Caudate nucleus (tissue), 63 donors: ENCODE measurements at places on chromosomes 3 and 15.
A peak's percentile ranks its signal among the peaks of the same experiment; 100 is the strongest.

- DNase-seq, result peak; percentile 57
These were observed at the start of gene SELENOS for GRCh38 chr15:101277038-101277822. Gene SELENOS (minus strand): TSS chr15:101277485. CDS start chr15:101277417, 68 bp downstream.

DNA sequence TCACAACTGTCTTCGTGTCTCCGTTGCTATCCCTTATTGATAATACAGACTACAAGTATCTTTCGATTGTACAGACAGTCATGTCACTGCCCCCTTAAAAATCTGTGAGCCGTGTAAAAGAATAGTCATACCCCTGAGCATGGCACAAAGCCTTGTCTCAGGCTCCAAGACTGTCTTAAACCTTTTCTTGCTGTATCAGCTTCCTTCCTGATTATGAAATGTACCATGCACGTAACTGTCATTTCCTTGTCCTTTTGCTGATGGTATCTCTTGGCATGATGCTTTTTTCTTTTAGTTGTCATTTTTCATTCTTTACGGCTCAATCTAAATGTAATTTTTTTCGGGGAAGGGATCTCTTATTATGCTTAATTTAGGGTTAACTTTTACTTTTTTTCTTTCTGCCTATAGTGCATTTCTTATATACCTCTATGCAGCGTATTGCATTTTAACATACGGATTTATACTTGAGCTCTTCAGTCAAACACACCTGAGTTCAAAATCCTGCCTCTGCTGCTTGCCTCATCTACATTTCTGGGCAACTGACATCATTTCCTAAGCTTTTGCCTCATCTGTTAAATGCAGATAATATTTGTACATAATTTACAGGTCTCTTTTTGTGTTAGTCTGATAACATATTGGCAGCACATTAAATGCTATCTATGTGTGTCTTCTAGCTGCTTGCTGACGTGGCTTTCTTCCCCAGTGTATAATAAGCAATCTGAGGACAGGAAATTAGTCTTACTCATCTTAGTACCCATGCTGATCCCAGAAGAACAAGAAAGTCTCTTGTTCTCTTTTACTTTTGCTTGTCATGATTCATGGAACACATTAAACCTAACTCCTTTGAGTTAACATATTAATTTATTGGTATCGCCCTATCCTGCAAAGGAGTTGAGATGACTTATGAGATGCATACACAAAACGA is 57.3 kb downstream of the ROBO2 start:
- DNase-seq, result no peak

DNA sequence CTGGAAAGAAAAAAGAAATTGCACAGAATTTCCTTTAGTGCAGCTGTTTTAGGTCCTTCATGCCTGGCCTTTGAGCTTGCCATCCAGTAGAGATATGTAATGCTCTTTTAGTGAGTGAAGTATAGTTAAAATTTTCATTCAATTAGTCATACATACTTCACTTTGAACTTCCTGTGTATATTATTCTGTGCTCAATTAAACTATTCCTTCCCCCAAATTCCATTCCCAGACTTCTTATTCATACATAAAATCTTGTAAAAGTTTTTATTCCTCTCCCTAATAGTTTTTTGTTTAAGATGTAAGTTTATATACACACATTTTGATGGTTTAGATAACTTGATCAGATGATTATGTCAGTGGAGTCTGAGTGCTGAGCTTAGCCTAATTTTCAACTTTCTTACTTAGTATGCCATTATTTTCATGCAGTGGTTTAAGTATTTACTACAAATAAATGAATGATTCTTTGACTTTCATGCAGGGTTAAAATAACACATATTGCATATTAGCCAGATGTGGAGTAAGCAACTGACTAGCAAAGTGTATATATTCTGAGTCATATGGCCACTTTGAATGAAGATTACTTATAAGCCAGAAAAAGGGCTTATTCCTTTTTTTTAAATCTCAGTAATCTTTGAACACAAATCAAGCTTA is 42.5 kb upstream of the ABHD10 start:
- no peak for DNase-seq

DNA sequence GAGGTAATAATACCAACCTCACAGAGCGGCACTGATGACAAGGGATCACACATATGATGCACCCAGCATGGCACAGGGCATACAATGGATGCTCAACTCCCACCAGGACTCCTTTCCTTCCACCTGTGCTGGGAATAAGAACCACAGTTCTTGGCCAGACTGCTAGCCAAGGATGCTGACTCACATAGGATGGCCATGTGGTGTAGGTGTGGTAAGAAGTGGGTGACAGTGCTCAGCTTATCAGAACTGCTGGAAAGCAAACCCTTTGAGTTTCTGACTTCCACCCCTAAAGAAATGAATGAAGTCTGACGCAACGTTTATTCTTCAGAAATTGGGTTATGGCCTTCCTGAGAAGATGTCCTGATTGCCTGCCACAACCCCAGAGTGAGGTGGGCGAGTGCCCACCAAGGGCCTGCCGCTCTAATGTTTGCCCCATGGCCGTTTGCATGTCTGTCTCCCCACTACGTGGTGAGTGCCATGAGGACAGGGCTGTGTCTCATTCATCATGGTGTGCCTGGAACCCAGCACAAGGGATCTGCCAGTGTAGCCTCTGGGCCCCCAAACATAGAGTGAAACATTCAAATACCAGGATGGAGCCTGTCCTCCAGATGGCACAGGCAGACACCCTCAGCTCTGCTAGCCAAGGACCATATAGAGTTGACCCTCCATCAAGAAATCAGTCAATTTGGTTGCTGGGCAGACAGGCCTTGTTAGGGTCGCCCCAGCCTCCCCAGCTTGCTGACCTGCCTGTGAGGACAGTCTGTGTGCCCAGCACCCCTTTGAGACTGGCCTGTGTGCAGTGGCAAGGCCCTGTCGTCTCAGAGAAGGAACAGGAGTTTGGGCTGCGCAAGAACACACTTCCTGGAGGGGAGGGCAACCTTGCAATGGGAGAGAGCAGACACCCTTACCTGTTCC is 57.6 kb upstream of the SLCO2A1 start:
- no peak for DNase-seq

GRCh38 chr3:85780806-85781205 is 822.0 kb downstream of the CADM2 start:
- no peak for DNase-seq

DNA sequence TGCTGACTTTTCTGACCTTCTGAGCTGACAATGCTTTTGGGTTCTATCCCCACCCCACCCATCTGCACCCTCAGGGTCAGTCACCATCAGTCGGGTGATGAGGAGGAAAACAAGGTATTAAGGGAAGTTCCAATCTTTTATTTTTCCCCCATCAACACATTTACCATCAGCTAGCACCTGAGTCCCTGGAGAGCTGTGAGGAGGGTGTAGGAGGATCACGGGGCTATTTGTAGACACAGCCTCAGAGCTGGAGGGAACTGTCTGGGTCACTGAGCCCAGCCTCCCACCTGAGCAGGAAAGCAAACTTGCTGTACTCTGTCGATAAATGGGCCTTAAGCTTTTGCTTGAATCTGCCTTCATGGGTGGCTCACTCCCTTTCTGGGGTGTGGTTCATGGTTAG is 24.8 kb upstream of the ZFAND6 start:
- no peak for DNase-seq

GRCh38 chr3:4711680-4711992 is 218.5 kb downstream of the ITPR1 start:
- DNase-seq, result no peak

GRCh38 chr3:16332904-16333426 is 68.0 kb downstream of the OXNAD1 start:
- DNase-seq, result no peak

DNA sequence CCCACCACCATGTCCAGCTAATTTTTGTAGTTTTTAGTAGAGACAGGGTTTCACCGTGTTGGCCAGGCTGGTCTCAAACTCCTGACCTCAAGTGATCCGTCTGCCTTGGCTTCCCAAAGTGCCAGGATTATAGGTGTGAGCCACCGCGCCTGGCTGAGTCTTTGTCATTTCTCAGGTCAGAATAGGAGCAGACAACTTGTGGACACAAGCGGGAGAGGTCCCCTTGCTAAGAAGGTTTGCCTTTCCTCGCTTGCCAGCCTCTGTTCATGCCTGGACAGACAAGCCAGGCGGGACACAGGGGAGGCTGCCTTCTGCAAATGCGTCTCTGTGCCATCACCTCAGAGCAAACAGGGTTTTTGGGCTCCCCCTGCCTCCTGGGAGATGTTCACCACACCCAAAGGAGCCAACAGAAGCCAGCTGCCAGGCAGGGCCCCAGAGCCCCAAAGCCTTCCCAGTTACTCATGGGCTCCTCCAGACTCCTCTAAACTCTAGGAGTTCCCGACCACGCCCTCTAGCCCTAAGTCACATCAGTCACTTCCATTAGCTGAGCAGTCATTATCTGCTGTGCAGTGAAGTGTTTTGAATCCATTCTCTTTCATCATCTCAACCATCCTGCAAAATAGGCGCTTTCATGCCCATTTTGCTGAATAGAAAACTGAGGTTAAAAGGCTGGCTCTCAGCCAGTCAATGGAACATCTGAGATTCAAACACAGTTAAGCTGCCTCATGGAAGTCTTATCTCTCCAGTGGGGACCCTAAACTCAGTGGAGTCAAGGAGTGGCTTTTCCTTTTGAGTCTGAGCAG is 245.0 kb downstream of the UACA start:
- no peak for DNase-seq
